ENCODE measurements at places on chromosomes 11 and 22. TPM values are rescaled to one million over a fixed set of nuclear protein-coding genes. Genes with fewer than 3 reads are reported as not detected.
A peak's percentile ranks its signal among the peaks of the same experiment; 100 is the strongest.

Gene ZNF215
- total RNA-seq = 4.3 TPM

- H3K4me1 ChIP-seq = peaks cover 7% of the 10 kb centered on the region
- DNase-seq = no peak
- no peaks in the 10 kb centered on the region for H3K27me3 ChIP-seq
- H3K4me3 ChIP-seq = no peak overlapping the region
- H3K27ac ChIP-seq = no peak overlapping the region
- H3K36me3 ChIP-seq = no peaks in the 10 kb centered on the region
Observed at GRCh38 chr11:8584082-8584481, 9.9 kb downstream of the STK33 start.

DNA sequence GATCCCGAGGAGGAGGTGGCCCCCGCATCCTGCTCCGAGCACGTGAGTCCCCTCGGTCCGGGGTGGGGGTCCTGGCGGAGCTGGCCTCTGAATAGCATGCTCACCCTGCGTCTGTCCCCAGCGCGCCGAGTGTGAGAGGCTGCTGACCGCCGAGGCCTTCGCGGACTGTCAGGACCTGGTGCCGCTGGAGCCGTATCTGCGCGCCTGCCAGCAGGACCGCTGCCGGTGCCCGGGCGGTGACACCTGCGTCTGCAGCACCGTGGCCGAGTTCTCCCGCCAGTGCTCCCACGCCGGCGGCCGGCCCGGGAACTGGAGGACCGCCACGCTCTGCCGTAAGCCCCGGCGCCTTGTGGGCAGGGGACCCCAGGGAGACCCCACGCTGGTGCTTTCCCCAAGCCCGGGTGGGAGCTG is 3.5 kb downstream of the MUC2 start:
- H3K27ac ChIP-seq = no peak overlapping the region
- H3K36me3 ChIP-seq = no peaks in the 10 kb centered on the region
- H3K27me3 ChIP-seq = no peaks in the 10 kb centered on the region

- H3K27ac ChIP-seq = peak overlapping the region; percentile 98
- no peaks in the 10 kb centered on the region for H3K36me3 ChIP-seq
- peaks cover 27% of the 10 kb centered on the region for H3K4me1 ChIP-seq
- peak; percentile 93 for DNase-seq
- peak overlapping the region; percentile 34 for H3K4me3 ChIP-seq
Observed at GRCh38 chr11:18384157-18384641, 10.2 kb upstream of the LDHA start.

Gene HEPN1
- total RNA-seq = not detected

DNA sequence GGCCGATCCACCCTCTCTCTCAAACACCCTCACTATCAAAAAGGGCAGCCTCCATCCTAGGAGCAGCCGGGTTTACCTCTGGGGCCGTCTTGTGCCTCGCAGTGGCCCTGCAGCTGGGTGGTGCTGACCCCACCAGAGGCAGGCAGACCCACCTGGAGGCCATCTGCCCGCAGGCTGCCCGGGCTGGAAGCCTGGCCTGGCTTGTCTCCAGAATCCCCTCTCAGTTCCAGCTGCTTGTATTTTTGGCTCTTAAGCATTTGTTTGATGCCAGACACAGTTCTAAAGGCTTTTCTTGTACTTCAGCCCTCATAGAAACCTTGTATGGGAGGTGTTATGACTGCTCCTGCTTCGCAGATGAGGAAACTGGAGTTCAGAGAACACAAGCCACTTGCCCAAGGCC is 4.2 kb upstream of the NFAM1 start:
- peaks cover 48% of the 10 kb centered on the region for H3K27me3 ChIP-seq
- peaks cover 13% of the 10 kb centered on the region for H3K4me1 ChIP-seq

DNA sequence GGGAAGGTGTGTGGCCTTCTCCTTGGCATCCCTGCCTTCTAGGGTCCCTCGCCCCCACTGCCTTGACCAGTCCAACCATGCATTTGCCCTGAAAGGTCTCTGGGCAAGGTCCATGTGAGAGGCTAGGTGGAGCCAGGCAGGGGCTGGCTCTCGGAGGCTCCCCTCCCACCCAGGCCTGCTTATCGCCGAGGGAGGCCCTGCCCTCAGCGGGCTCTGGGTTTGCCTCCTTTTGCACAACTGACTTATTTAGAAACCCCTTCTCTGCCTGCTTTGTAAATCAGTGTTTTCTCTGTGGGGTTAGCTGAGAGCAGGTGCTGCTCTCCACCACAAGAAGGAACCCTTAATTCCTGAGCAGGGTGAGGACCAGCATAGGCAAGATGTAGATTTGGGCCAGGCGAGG is 47.7 kb downstream of the CD82 start:
- peak; percentile 14 for DNase-seq
- no peak overlapping the region for H3K27ac ChIP-seq
- peaks cover 12% of the 10 kb centered on the region for H3K36me3 ChIP-seq

Gene CALCB
- not detected for total RNA-seq

GRCh38 chr11:35257281-35257680 is 118.3 kb downstream of the CD44 start:
- H3K27me3 ChIP-seq = no peaks in the 10 kb centered on the region
- no peak overlapping the region for H3K27ac ChIP-seq
- H3K36me3 ChIP-seq = no peaks in the 10 kb centered on the region
- DNase-seq = no peak
- H3K4me1 ChIP-seq = peaks cover 18% of the 10 kb centered on the region
- H3K4me3 ChIP-seq = no peak overlapping the region

Gene ABCC8
- total RNA-seq = not detected

Gene SF3B2
- total RNA-seq = 131 TPM

- DNase-seq = no peak
- H3K27ac ChIP-seq = peak overlapping the region; percentile 75
- no peaks in the 10 kb centered on the region for H3K36me3 ChIP-seq
- H3K4me1 ChIP-seq = peaks cover 31% of the 10 kb centered on the region
- H3K27me3 ChIP-seq = no peaks in the 10 kb centered on the region
Observed at GRCh38 chr11:86670911-86671310, 1.5 kb downstream of the ME3 start.

DNA sequence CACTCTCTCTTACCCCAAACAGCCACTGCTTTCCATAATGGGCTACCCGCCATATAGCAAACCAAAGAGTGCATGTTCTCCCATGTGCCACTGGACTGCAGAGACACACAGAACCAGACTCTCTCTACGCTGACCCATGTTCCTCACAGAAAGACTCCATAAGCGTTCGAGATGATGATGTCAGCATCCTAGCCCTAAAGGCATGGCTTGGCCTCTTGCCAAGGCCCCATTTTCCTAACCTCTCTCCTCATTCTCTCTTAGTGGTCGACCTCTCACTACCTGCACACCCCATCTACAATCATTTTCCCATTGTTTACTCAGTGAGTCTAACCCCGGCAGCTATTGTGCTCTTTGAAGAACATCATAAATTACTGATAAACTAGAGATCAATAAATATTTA is 4.9 kb downstream of the NDUFC2 start:
- H3K27me3 ChIP-seq = no peaks in the 10 kb centered on the region
- no peak for DNase-seq
- no peak overlapping the region for H3K27ac ChIP-seq
- peaks cover 12% of the 10 kb centered on the region for H3K4me1 ChIP-seq
- H3K4me3 ChIP-seq = no peak overlapping the region
- peaks cover 26% of the 10 kb centered on the region for H3K36me3 ChIP-seq

Gene UVRAG
- 30.4 TPM for total RNA-seq

Gene OPCML
- 0.36 TPM for total RNA-seq

- no peak overlapping the region for H3K27ac ChIP-seq
- peaks cover 17% of the 10 kb centered on the region for H3K4me1 ChIP-seq
- H3K4me3 ChIP-seq = no peak overlapping the region
Observed at GRCh38 chr11:65586676-65587075, 8.9 kb downstream of the KCNK7 start.

- peaks cover 16% of the 10 kb centered on the region for H3K4me1 ChIP-seq
- H3K4me3 ChIP-seq = no peak overlapping the region
- peaks cover 2% of the 10 kb centered on the region for H3K27me3 ChIP-seq
- peak overlapping the region; percentile 24 for H3K27ac ChIP-seq
Observed at GRCh38 chr22:24523873-24524272, 28.7 kb downstream of the UPB1 start.
